Muscle of leg (tissue), 16 donors: ENCODE measurements at places on chromosomes 1 and 21. TPM values are rescaled to one million over a fixed set of nuclear protein-coding genes. Genes with fewer than 3 reads are reported as not detected.

DNA sequence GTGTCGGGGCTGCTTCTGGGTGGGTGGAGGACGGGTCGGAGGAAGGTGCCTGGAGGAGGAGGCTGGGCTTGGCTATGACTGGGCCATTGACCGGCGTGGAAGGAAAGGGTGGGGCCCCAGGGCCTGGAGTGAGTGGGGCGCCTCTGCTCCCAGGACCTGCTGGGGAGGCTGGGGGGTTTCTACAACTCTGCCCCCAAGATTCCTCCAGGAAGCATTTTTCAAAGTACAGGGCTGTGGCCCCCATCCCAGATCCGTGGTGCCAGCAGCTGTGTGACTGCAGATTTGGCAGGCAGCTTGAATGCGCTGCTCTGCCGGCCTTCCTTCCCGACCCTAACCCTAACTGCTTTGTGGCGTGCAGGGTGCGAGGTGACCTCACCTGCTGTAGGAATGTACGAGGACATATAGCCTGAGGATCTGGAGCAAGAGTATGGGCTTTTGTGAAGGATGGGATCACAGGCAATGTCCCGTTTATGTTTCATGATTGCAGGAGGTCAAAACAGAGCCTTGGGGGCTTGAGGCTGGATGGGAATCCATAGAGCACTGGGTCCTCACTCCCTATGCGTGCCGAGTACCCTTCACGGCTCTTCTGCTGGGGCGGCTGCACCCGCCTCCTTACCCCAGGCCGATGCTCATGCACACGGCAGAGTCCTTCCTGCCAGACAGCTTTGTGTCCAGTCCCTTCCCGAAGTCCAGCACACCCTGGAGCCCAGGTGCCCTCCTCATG is 24.7 kb downstream of the TRPM2 start:
- DNase-seq, result no peak

- peak; percentile 9 for DNase-seq
These were observed 42.7 kb downstream of the SGIP1 start for GRCh38 chr1:66576645-66577044.

DNA sequence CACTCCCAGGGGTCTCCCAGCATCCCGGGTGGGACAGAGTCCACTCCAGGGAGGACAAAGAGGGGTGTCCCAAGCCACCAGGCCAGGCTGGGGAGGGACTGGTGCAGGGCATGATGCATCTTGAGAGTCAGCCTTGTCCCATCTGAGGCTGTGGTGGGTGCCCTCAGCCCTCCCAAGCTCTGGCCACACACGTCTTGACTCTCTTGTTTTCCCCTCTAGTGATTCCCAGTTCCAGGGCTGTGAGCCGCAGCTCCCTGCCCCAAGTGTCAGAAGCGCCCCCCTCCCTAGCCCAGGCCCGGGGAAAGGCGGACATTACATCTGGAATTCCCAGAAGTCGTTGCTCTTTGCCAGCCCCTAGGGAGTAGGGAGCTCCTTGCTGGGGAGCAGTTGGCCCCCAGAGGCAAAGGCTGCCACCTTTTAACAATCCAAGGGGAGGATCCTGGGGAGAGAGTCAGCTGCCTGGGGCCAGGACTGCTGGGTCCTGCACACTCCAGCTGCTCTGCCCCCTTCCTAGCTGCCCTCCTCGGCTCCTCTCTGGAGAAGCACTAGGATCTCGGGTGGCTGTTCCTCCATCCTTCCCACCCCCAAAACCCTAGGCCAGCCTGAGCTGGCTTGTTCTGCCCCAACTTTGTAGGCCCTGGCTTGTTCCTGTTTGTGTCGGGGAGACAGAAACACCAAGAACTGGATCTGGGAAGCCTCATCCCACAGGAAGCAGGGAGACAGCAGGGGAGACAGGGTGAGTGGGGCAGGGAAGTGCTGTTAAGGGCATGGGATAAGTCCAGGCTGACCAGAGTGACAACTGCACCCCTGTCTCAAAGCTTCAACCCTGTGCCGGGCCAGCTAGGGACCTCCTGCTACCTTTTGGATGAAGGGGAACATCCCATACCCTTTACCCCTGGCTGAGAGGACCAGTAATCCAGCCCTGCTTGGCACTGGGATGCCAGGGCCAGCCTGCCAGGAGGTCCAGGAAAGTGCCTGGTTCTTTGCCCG is 3.2 kb upstream of the PTPN7 start:
- DNase-seq, result no peak

DNA sequence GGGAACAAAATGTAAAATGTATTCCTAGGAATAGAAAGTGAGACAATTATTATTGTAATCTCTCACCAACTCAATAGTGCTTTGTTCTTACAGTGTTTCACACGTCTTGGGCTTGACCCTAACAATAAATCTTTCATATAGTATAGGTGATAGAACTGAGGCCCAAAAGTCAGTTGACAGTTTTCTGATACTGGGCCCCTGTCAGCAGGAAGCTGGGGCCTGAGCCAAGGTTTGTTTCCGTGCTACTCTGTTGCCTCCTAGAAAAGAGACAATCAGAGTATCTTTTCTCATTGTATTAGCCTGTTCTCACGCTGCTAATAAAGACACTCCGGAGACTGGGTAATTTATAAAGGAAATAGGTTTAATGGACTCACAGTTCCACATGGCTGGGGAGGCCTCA is 5.0 kb downstream of the RRP1B start:
- no peak for DNase-seq

GRCh38 chr1:96329121-96329520 is 392.5 kb upstream of the PTBP2 start:
- DNase-seq, result no peak

DNA sequence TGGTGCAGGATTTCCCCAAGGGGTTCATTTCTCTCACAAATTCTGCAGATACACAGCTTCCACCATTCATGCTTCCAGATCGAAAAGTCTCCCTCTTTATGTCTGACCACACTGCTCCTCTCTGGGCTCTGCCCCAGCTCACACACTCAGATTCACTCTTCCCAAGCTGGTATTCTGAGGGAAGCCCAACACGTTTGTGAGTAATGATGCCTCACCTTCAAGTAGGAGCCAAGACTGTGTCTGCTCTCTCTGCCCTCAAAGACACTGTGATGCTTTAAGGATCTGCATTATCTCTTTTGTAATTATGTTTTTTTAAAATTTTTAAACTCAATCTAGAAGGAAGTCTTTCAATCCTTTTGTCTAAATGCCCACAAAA is 19.8 kb downstream of the PRAMEF11 start:
- DNase-seq, result no peak

- no peak for DNase-seq
These were observed 49.0 kb downstream of the TOMM20 start for GRCh38 chr1:235079443-235080296.

GRCh38 chr1:204640578-204640977 is 45.0 kb downstream of the LRRN2 start:
- DNase-seq, result no peak

GRCh38 chr1:177825276-177825901 is 144.5 kb downstream of the SEC16B start:
- no peak for DNase-seq

GRCh38 chr1:3618881-3619671 is 5.7 kb upstream of the TPRG1L start:
- peak; percentile 87 for DNase-seq

DNA sequence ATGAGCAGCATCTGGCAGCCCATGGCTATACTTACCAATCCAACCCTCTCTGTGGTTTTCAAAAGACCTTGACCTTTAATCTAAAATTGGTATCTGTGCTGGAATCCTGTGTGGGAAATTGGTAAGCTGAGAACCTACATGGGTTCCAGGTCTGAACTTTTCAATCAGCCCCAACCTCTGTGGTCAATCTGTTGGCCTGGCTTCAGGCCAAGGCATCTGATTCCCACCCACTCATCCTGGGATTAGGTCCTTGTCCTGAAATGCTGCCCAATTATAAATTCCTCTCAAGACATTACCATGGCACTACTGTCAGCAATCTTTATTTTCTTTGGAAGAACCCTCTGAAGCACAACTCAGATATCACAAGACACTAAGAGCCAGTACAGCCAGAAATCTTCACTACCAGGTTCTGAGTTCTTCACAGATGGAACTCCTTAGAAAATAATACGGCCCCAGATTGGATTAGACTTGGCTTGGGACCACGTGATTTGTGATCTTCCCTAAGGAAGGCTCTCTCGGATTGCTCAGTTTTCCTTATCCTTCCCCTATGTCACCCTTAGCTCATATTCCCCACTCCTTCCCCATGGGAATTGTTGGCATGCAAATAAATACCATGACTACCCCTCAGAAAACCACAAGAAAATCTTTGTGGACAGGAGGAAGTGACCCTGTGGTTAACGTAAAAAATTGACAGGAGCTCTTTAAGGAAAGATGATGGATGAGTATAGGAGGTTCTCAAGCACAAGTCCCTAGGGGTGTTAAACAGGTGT is 207.9 kb upstream of the ST6GALNAC5 start:
- no peak for DNase-seq

DNA sequence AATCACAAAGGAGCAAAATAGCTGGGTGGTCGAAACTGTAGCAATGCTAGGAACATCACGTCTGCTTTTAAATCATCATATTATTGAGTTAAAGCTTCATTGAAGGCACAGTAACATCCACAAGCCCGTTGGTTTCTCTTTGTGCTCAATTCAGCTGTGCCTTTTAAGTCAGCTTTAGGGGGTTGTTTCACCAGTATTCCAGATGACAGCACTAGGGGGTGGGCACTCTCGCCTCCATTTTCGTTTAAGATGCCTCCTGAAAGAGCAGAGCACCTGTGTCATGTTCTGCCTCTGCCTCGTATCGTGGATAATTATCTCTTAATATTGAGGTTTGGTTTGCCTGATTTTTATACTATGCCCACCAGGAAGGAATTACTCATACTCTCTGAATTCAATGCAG is 139.8 kb upstream of the PTBP2 start:
- no peak for DNase-seq

The SPRR2F gene
- not detected for total RNA-seq
